ENCODE measurements at places on chromosomes 1 and 21. TPM values are rescaled to one million over a fixed set of nuclear protein-coding genes. Genes with fewer than 3 reads are reported as not detected.
A peak's percentile ranks its signal among the peaks of the same experiment; 100 is the strongest.

Gene CLCA4
- total RNA-seq = not detected

DNA sequence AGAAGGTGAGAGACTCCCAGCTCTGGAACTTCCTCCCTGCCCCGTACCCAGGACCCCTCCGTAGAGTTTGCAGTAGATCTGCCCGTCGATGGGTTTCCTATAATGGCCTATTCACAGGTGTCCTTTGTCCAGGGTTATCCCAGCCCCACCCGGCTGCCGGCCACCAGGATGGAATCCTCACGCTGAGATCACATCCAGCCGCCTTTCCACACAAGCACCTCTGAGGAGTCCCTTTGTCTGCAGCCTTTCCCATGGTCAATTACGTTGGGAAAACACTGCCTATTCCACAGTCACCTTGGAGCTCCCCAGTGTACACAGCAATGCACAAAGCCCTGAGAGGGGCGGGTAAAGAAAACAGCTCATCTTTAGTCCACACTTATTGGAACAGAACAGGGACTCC lies 190.0 kb upstream of the EDN2 start:
- H3K27me3 ChIP-seq = no peaks in the 10 kb centered on the region
- H3K4me1 ChIP-seq = peaks cover 2% of the 10 kb centered on the region
- H3K4me3 ChIP-seq = no peak overlapping the region
- DNase-seq = no peak
- no peak overlapping the region for H3K27ac ChIP-seq

DNA sequence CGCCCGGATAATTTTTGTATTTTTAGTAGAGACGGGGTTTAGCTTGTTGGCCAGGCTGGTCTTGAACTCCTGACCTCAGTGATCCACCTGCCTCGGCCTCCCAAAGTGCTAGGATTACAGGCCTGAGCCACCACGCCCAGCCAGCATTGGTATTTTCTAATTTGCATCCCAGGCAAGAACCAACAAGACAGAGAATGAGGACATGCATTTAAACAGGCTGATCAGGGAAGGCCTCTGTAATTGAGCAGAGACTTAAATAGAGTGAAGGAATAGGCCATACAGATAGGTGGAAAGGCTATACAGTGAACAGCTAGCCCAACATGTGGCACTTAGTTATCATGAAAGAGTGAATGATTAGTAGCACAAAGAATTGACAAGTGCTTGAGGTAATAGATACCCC lies 230.4 kb downstream of the SLC35F3 start:
- H3K36me3 ChIP-seq = no peaks in the 10 kb centered on the region
- H3K27ac ChIP-seq = no peak overlapping the region
- H3K4me3 ChIP-seq = no peak overlapping the region

DNA sequence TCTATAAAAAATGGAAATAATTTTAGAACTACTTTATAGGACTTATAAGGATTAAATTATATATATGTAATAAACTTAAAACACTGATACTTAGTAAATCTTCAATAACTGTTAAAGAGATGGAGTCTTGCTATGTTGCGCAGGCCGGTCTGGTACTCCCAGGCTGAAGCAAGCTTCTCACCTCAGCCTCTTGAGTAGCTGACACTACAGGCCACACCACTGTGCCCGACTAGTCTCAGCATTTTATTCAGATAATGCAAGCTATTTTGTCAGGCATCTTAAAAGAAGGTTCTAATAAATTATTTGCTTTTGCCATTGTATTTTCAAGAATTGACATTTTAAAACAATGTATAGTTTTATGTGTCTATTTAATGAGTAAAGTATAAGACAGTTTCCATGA lies 20.8 kb downstream of the CNST start:
- no peaks in the 10 kb centered on the region for H3K27me3 ChIP-seq
- no peak for DNase-seq
- H3K27ac ChIP-seq = no peak overlapping the region
- H3K4me3 ChIP-seq = no peak overlapping the region

Gene GPR161
- 31.8 TPM for total RNA-seq

GRCh38 chr1:24060482-24060881 lies 51.5 kb downstream of the MYOM3 start:
- no peak for DNase-seq
- H3K27ac ChIP-seq = no peak overlapping the region
- no peaks in the 10 kb centered on the region for H3K4me1 ChIP-seq
- H3K4me3 ChIP-seq = no peak overlapping the region
- H3K36me3 ChIP-seq = no peaks in the 10 kb centered on the region

Gene KANK4
- total RNA-seq = 0.70 TPM

Gene SLC5A3
- total RNA-seq = 57.2 TPM

DNA sequence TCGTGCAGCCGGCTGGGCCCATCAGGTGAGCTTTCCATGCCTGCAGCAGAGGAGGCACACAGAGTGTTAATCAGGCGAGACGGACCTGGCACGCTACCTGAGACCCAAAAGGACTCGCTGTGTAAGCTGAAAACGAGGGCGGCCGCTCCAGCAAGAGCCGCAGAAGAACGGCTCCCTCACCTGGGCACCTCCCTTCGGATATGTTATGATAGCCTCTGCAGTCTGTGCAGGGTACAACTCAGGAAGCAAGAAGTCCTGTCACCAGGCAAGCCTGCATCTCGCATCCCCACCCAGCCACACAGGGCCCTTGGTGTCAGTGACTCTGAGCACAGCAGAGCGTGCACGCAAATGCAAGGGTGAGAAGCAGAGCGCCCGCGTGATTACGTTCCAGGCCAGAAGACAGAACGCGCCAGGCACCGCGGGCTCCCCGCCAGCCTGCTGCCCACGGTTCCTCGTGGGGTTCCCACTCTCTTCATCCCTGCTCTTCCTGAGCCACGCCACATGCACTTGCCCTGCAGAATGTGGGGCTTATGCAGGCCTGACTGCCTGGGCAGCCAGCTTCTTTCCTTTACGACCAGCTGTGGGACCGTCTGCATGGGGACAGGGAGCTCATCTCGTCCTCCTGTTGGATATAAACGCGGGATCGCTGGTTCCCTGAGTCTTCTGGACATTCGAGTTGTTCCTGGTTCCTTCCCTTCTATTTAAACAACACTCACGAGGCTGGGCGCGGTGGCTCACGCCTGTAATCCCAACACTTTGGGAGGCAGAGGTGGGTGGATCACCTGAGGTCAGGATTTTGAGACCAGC lies 20.2 kb upstream of the LRRC47 start:
- H3K27ac ChIP-seq = no peak overlapping the region
- H3K4me3 ChIP-seq = no peak overlapping the region
- peaks cover 6% of the 10 kb centered on the region for H3K36me3 ChIP-seq
- H3K4me1 ChIP-seq = no peaks in the 10 kb centered on the region

DNA sequence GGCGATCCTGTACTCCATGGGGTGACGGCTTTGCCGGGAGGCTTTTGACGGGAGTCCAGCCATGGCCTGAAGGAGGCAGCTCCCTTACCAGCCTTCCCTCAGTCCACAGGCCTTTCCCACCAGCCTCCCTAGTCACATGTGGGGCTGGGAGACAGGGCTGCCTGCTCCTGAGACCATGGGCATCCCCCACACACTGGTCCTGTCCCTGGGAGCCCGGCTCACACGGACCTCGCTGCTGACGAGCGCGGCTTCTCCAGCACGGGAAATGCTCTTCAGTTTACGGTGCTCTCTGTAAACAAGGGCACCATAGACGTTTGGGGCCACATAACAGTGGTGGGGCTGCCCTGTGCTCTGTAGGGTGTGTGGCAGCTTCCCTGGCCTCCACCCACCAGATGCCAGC lies 104.5 kb upstream of the TMEM51 start:
- no peak for DNase-seq
- no peaks in the 10 kb centered on the region for H3K27me3 ChIP-seq
- no peaks in the 10 kb centered on the region for H3K36me3 ChIP-seq
- no peak overlapping the region for H3K27ac ChIP-seq
- H3K4me3 ChIP-seq = no peak overlapping the region

DNA sequence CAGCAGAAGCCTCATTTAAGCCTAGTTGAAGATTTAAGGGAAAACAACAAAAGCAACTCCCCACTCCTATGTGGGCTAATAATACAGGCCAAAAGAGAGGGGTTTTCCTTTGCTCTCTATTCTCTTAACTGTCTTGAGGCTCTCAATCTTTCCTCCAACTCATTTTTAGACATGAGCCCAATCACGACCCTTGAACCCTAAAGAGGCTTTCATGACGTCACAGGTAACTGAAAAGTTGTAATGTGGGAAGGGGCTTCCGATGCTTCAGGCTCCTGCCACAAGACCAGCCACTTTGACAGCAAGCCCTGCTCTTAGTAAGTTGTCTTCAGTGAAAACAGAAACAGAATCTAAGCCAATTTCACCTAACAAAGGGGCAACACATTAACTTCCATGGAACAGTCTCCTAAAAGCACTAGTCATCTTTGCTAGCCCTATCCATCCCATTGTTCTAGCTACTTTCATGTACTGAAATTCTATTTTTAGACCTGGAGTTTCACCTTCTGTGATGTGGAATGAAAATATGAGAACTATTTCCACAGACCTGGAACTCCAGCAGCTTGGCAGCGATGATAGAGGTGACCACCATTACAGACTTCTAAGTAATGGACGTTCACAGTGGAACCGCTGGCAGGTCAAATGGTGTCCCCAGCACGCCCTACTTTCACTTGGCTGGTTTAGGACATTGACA lies 36.3 kb downstream of the GPR161 start:
- H3K27ac ChIP-seq = no peak overlapping the region
- H3K4me3 ChIP-seq = no peak overlapping the region
- DNase-seq = no peak
- no peaks in the 10 kb centered on the region for H3K27me3 ChIP-seq
- H3K36me3 ChIP-seq = peaks cover 78% of the 10 kb centered on the region

DNA sequence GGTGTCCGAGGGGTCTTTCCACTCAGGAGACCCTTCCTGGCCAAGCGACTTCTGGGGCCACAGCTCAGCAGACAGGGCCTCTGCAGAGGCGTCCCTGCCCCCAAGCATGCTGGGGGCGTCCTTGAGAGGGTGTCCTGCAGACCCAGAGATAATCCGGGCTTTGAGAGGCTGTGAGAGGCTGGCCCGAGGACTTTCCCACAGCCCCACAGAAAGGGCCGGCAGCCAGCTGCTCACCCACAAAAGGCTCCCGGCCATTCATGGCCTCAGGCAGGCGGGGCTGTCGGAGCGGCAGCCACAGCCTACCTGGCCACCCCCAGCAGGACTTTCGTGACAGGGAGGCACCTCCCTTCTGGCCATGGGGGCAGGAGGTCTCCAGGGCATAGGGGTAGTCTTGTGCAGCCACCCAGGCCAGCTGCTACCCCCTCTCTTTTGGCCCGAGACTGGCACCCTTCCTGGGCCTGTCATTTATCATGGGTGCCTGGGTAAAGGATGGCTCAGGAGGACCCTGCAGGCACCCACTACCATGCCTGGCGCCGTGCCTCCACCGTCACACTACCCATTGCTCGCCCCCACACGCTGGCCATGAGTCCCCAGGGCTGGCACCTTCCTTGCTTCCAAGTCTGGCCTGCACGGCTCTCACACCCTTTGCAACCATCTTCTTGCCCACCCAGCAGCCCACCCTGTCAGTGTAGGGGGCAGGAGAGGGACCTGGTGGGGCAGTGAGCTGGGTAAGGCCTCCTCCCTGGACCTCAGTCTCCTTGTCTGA lies 11.1 kb upstream of the TNFRSF14 start:
- H3K27ac ChIP-seq = peak overlapping the region; percentile 94
- DNase-seq = peak; percentile 66
- H3K4me3 ChIP-seq = no peak overlapping the region
- H3K4me1 ChIP-seq = no peaks in the 10 kb centered on the region
- H3K36me3 ChIP-seq = no peaks in the 10 kb centered on the region
- H3K27me3 ChIP-seq = peaks cover 8% of the 10 kb centered on the region

DNA sequence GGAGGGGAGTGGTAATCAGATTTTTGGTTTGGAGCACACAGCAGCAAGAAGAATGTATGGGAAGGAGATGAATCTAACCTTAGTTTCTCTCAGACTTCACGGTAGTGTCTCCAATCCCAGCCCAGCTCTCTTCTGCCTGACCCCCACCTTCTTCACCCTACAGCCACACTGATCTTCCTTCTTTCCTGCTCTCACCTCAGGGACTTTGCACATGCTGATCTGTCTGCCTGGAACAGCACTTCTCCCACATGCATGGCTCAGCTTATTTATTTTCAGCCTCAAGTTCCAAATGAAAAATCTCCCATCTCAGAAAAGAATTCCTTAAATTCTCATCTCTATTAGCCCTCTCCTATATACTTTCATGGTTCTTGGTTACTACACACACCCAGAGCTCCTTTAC lies 48.8 kb upstream of the LPAR3 start:
- DNase-seq = no peak
- peaks cover 13% of the 10 kb centered on the region for H3K27me3 ChIP-seq

DNA sequence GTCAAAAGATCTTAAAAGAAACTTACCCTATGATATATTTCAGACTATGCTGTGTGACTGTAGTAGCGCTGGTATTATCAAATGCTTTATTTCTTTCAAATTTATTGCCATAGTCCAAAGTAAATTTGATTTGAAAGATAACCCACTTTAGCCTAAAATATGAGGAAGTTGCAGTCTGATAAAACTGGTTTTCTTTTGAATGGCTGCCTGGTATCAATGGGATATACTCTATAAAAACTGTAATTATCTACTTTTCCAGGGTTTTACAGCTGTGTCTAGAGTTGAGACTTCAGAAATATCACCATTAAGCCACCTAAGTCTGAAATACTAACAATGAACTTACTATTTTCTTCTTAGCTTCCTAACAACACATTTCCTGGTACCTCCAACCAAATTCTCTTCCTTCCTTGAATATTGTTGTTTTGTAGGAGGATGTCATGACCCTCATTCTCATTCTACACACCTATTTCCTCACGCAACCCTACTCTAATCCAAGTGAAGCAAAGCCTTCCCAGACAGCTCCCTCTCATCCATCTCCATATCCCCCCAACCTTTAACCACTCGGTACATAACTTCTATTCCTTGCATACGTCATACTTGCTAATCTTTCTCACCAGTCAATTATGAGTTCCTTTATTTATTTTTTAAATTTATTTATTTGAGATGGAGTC lies 17.0 kb downstream of the KDM5B start:
- H3K36me3 ChIP-seq = peaks cover 16% of the 10 kb centered on the region
- H3K27me3 ChIP-seq = no peaks in the 10 kb centered on the region
- no peak overlapping the region for H3K4me3 ChIP-seq
- no peak for DNase-seq
- H3K27ac ChIP-seq = no peak overlapping the region

Gene TP73
- 3.3 TPM for total RNA-seq

DNA sequence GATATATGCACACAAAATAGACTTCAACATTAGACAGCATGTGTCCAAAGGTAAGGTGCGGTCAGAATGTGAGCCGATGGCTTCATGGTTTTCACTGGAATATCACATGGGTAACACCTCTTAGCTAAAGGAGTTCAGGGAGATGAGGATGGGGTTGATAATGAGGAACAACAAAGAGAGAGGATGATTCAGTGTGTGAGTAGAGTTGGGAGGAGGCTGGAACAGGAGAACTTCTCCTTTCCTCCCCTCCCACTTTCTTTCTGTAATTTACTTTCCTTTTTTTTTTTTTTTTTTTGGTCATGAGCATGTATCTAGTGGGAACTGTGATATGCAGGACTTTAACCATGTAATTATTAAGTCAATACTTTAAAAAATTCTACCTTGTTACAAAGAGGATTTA lies 99.4 kb downstream of the FASLG start:
- H3K27ac ChIP-seq = no peak overlapping the region
- H3K27me3 ChIP-seq = no peaks in the 10 kb centered on the region
- no peak overlapping the region for H3K4me3 ChIP-seq
- no peaks in the 10 kb centered on the region for H3K4me1 ChIP-seq
- DNase-seq = no peak

Data from endodermal cell (in vitro differentiated cells).